ENCODE measurements at places on chromosomes 13 and 19.

DNA sequence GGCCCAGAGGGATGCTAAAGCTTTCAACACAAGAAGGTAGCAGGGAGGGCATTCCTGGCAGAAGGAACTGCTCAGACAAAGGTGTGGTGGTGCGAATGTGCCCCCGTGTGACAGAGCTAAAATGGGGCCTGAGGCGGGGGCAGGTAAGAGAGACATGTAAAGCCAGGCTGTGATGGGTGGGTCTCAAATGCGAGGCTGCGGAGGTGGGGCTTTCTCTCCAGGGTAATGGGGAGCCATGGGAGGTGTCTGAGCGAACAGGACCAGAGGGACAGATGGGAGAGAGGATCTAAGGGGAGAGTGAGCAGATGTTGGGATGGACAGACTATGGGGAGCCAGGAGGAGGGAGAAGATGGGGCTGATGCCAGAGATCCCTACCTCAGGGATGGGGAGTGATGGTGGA is 44.7 kb upstream of the NFIC start:
- no peak for DNase-seq

DNA sequence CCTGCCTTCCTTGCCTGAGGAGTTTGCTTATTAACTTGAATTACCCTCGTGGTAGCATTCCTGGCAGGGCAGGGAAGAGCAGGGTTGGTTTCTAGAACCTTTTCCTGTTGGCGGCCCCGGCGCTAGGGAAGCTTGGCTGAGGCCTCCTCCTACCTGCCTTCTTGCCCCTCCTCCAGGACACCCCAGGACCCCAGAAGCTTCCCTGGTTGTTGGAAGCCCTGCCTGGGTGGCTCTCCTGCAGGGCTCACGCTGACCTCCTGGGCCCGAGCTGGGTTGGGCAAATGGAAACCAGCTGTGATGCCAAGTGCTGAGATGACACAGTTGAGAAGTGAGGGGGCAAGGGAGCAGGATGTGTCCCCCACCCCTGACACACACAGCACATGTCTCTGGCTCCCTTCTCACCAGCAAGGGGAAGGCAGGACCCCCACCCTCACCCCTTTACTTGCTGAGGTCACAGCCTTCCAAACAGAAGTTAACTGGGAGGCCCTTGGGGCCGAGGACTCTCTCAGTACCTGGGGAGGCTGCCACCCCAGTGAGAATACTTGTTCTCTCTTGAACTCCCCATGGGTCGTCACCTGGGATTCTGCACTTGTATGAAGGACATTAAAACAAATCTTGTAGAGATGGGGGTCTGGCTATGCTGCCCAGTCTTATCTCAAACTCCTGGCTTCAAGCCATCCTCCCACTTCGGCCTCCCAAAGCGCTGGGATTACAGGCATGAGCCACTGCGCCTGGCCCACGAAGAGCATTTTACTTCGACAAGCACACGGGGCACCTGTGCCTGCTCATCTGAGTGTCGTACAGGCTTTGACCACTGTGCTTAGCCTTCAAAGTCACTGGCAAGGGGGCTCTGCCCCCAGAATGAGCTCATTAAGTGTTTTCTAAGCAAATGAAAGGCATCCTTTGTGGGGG is 10.5 kb downstream of the CEBPA start:
- DNase-seq: no peak

DNA sequence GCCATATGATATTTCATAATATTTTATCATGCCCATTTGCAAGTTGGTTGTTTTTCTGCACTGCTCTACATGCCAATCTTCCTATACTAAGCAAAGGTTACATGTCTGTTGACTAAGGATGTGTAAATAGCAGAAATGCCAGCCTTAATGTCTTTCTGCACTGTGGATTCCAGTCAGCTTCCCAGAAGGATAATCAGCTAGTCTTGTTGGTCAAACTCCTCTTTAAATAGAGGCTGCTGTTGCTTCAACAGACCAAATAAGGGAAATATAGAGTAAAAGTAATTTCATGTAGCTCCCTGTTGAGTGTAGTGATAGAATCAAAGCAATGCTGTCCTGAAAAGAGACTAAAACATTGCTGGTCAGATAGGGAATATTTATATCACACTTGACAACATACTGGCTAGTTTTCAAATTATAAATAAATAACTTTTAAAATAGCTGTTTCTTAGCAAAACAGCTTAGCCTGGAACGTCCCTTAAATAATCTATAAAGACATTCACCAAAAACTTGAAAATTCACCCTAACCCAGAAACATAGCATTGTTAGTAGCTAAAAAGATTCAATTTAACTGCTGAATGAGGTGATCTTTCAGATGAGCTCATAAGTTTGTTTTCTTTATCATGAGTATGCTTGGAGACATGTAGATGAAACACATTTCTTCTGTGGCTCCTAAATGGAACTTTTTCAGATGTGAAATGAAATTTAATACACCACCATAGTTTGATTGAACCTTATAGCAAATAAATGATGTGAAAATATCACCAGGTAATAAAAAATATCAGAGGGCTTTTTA is 56.6 kb downstream of the FRY start:
- peak; percentile 2 for DNase-seq

DNA sequence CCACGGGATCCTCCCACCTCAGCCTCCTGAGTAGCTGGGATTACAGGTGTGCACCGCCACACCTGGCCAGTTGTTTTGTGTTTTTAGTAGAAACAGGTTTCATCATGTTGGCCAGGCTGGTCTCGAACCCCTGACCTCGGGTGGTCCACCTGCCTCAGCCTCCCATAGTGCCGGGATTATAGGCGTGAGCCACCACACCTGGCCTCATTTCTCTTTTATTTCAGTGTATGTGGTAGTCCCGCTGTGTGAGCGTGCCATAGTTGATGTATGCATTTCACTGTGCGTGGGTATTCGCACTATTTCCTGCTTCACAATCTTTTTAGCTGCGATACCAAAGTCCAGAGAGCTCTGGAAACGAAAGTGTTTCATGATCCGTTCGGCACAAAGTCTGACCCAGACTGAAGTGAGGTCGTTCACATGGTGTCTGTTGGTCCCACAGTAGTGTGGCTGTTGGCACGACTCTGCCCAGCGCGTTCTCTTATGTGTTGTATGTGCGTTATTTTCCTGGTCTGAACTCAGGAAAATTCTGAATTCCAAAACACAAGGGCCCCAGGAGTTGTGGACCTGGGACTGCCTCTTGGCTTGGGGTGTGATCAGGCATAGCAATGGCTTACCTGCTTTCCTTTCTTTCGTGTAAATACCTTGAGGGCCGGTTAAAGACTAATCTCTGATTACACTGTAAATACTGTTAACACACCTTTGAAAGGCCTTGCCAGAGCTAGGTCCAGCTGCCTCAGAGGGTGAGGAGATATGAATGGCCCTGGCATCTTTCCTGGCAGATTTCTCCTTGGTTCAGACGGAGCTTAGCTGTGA is 8.6 kb downstream of the EPN1 start:
- DNase-seq: no peak

DNA sequence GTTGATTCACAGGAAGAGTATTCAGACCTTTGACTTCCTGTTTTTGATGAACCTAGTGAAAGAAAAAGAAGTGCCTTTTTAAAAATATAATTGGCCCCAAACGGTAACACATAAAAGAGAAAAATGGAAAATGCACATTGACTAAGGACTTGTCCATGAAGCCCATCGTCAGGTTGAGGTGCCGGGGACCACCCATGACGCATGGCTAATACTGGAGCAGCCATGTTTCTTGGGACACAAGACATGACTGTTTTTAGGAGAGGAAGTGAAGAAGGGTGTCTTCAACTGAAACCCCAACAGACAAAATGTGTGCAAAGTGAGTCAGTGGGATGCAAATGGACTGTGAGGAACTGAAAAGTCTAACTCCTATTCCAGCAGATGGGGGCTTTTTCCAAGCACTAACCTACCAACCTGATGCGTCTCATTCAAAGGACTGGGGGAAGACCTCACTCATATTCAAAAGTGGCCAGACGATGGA is 459.4 kb downstream of the FOXO1 start:
- DNase-seq: no peak

GRCh38 chr19:41932720-41933332 is 4.6 kb upstream of the ERFL start:
- DNase-seq: no peak

DNA sequence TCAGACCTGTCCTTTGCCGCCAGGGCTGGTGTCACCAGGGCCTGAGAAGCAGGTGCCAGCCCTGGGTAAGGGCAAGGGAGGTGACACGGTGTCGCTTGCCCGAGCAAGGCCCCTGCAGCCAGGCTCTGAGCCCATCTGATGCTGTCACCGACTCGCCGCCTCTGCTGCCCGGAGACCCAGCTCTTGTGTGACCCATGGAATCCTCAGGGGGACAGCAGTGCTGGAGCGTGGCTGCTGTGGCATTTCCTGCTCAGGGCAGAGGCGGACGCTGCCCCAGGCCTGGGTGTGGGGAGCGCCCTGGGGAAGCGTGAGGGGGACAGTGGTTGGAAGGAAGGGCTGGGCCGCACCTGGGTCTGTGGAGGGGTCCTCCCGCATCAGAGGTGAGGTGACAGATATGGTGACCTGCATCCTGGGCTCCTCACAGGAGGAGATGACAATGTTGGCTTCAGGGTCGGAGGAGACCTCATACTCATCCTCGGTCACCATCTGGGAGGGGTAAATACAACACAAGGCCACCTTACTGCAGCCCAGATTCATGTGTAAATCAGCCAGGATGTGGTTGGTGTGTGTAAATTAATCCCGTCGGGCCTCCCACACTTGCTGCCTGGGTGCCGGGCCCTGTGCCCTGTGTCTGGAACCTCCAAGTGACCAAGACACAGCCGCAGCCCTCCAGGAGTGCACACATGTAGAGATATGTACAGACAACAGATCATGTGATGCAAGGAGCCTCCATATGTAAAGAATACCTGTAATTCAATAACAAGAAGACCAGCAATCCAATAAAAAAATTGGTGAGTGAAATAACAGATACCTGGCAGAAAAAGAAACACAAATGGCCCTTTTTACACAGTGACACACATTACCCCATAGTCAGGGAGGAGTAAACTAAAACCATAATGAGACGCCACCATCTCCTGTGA is 27.6 kb upstream of the MATK start:
- DNase-seq: no peak

- no peak for DNase-seq
Observed at GRCh38 chr19:47813995-47814328, 7.8 kb upstream of the CRX start.

GRCh38 chr13:50244355-50244712 is 229.1 kb downstream of the KCNRG start:
- DNase-seq: no peak

DNA sequence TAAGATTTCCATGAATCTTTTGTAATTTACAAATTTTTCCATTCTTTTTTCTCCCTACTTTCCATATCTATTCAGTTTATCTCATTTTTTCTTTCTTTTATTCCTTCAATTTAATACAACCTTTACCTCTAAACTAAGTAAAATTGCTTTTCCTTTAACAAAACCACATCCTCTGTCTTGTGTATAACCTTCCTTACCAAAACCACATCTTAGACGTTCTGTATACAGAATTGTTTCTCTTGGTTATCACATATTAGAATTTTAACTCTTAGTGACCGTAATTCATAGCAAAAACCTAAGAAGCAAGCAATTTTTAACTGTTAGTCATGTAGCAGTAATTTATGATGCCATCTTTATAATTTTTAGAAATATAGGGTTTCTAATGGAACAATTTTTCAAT is 15.0 kb downstream of the PPP5C start:
- peak; percentile 47 for DNase-seq

DNA sequence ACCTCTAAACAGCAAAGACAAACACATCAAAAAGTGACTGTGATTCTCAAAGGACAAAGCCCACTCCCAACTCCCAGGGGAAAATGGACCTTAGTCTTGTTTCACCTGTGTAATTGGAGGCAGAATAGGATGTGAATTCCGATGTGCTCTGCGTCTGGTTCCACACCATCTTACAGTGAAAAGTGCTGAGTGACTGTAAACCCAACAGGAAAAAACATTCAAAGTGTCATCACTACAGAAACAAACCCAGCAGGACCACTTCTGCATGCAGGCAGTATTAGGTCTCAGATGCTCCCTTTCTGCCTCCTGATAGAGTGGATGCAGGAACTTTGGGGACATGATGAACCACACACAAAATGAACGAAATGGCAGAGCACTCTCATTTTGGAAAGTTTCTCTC is 6.5 kb downstream of the UQCRFS1 start:
- DNase-seq: no peak

DNA sequence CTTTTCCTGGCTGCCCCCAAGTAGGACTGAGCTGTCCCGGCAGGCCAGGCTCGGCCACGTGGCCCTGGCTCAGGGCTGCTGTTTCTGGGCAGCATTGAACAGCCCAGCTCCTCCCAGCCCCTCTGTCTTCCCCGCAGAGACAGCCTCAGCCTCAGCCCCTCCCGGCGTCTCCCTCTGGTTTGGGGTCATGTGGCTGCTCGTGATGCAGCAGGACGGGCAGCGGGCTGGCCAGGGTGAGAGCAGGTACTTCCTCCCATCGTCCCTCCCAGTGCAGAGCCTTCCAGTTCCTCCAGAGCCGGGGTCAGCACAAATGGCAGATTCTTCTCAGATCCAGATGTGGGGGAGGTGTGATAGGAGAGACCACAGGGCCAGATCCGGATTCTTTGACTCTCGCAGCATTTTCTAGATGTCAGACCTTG is 114.6 kb downstream of the KDM4B start:
- DNase-seq: peak; percentile 91

Data from amniotic epithelial cell (primary cell).